Stimulated activated CD4-positive, alpha-beta T cell treated with anti-CD3 and anti-CD28 coated beads, Interleukin-1b, Interleukin-23, amount 100 ng/mL, for 1 hour (primary cell): ENCODE measurements at places on chromosomes 5 and 9.

- DNase-seq, result no peak
Measured at GRCh38 chr5:81762401-81762800, 11.5 kb upstream of the SSBP2 start.

- DNase-seq, result no peak
Measured at GRCh38 chr5:69404659-69405330, 10.1 kb upstream of the MARVELD2 start.

DNA sequence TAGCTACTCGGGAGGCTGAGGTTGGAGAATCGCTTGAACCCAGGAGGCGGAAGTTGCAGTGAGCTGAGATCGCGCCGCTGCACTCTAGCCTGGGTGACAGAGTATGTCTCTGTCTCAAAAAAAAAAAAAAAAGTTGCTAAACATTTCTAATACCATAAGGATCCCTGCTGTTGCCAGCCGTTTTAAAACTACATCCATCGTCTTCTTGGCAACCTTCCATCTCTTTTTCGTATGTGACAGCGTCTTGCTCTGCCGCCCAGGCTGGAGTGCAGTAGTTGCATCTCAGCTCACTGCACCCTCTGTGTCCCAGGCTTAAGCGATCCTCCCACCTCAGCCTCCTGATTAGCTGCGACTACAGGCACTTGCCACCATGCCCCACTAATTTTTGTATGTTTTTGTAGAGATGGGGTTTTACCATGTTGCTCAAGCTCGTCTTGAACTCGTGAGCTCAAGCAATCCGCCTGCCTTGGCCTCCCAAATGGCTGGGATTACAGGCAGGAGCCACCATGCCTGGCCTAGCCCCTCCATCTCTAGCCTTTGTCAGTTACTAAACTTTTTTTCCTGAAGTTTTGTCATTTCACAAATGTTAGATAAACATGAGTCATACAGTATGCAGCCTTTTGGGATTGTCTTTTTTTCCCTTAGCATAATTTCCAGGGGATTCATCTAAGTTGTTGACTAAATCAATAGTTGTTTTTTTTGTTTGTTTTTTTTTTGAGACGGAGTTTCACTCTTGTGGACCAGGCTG is 13.5 kb downstream of the NSD1 start:
- no peak for DNase-seq

- DNase-seq, result no peak
Measured at GRCh38 chr9:88950341-88951154, 40.7 kb upstream of the S1PR3 start.

- DNase-seq, result no peak
Measured at GRCh38 chr5:147534172-147534951, 24.5 kb upstream of the DPYSL3 start.

DNA sequence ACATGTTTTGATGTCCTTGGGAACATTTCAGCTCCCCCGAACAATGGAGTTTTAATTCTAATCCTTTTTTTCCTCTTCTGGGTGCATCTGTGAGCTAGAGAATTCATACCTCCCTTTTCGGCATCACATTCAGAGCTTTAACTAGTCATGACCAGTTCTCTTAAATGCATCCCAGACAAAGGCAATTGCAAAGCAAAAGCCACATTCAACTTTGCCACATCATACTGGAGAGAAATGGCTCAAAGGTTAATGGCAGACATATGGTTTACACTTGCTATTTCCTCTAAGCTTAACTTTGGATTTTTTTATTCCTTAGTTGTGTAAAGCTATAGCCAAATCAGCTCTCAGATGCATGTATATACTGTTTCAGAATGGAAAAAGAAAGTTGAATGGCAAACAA is 153.3 kb downstream of the ESM1 start:
- no peak for DNase-seq

DNA sequence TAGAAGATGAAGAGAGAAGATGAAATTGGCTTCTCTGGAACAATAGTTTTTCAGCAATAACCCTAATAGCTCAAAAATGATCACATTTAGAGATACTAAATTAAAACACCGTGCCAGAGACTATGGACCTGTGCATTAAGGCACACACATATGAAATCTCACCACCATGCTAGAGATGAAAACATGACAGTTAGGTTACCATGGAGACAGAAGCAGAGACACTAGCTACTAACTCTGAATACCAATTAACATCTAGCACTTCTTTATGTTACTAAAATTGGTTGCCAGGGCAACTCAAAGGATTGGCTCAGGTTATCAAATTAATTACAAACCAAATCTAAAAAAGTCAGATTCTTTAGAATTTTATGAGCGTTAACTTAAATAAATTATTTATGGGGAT is 337.7 kb downstream of the PLK2 start:
- DNase-seq, result no peak

- no peak for DNase-seq
Measured at GRCh38 chr5:163623986-163624385, 118.6 kb downstream of the MAT2B start.

GRCh38 chr5:90356622-90357021 is 52.9 kb downstream of the CETN3 start:
- DNase-seq, result no peak

GRCh38 chr5:142357469-142358090 is 32.8 kb upstream of the SPRY4 start:
- DNase-seq, result no peak

DNA sequence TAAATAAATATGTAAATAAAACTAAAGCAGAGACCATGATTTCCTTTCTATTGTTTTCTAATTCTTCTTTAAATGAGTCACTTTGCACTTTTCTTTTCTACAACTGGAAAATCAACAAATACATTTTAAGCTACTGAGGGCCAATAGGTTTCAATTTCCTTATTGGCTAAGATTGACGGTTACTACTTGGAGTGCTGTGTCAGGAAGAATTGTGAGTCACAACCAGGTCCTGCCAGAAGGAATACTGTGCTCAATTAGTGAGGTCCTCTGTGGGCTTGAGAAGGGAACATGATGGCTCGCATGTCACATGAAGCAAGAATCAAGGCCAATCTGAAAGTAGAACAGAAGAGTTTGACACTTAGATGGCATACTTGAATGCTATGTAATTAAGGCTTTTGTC is 110.8 kb downstream of the HMHB1 start:
- no peak for DNase-seq

- DNase-seq, result no peak
Measured at GRCh38 chr5:179397516-179397915, 52.3 kb upstream of the ADAMTS2 start.

GRCh38 chr5:95871146-95871806 is 48.8 kb upstream of the GLRX start:
- no peak for DNase-seq

GRCh38 chr9:113720495-113720894 is 155.6 kb upstream of the ZNF618 start:
- DNase-seq, result no peak

GRCh38 chr9:21709464-21710058 is 92.9 kb upstream of the MTAP start:
- peak; percentile 56 for DNase-seq

DNA sequence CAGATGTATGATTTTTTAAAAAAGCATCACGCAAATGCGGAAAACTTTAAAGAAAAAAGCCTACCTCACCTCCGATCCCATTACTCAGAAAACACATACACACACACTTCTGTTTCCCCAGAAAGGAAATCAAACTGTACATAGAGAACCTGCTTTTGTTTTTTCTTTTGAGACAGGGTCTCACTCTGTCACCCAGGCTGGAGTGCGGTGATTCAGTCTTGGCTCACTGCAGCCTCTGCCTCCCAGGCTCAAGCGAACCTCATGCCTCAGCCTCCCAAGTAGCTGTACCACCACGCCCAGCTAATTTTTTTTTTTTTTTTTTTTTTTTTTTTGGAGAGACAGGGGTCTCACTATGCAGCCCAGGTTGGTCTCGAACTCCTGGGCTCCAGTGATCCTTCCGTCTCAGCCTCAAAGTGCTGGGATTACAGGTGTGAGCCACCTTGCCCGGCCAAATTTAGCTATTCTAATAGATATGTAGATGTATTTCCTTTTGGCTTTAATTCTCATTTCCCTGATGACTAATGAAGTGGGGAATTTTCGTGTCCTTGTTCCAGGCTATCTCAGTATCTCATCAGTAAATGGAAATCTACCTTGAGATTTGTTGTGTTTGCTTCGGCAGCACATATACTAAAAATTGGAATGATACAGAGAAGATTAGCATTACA is 25.7 kb upstream of the EEIG1 start:
- no peak for DNase-seq

DNA sequence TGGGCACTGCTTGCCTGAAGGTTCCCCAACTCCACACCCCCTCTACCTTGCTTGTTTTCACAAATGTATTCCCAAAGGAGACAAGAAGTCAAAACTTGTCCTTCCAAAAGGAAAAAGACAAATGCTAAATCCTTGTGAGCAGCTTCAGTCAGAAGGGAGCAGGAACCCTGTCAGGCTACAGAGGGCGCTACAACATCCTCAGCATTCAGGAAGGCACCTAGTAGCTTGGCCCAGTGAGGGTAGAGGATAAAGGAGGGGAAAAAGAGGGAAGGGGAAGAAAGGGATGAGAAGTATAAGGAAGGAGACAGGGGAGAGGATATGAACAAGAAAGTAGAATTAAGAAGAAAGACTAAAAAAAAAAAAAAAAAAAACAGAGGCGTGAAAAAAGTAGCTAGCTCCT is 97.5 kb downstream of the MLLT3 start:
- no peak for DNase-seq

DNA sequence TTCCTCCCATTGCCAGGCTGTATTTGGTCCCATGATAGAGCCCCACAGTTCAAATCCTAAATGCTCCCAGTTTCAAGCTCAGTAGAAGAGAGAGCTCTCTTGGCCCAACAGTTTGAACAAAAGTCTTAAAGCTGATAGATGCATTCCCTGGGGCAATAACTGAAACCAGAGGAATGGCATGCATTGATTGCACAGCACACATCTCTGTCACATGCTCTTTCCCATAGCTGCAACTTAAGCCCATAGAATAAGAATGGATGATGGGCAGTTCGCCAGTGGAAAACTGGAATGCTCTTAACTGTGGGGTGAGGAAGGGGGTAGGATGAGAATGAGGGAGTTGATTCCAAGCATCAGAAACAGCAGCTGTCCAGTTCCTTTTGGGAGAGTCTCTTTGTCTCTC is 1942.4 kb upstream of the WWC1 start:
- no peak for DNase-seq

DNA sequence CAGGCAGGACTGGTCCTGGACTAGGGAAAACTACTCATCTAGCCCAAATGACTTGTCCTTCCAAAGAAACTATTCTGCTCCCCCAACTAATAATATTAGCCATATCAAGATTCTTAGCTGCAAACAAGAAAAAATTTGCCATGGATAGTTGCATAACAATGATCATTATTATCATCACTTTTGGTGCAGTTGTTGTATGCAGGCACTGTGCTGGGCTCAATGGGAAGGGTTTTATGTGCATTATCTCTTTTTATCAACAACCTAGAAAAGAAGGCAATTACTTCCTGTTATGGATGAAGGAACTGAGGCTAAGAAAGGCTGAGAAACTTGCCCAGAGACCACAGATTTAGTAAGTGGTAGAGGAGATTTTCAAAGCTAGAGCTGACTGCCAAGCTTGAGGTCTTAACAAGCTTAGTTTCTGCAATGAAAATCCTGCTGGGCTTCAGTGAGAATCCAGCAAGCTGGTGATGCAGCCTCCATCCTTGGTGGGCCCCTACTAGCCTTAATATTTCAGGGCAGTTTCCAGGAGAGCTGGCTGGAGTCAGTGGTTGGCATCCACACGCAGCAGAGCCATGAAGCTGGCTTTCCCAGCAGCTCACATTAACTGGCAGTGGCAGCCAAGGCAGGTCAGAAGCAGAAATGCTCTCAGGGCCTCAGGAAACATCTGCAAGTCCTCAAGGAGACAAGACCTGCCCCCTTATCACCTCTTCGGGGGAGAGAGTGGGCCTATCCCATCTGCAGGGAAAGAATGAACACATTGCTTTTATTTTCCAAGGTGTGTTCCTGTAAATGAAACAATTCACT is 20.5 kb upstream of the MEGF9 start:
- no peak for DNase-seq
